ENCODE measurements at places on chromosomes 1 and 21.

DNA sequence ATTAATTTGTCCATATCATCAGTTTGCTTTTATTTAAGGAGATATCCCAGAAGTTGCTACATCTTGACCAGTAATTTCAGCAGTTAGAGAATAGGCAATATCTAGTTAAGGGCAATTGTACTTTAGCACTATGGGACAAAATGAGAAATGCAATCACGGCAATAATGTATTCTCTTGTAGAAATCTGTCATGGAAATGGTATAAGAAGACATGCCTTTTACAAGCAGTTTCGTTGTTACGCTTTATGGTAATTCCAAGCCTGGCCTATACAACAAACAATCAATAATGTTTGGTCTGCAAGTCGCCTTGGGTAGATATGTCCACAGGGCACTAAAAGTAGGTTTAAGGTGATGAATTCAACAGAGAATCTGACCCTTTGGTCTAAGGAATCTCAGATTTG is 1.2 kb upstream of the NOS1AP start:
- no peak for DNase-seq

DNA sequence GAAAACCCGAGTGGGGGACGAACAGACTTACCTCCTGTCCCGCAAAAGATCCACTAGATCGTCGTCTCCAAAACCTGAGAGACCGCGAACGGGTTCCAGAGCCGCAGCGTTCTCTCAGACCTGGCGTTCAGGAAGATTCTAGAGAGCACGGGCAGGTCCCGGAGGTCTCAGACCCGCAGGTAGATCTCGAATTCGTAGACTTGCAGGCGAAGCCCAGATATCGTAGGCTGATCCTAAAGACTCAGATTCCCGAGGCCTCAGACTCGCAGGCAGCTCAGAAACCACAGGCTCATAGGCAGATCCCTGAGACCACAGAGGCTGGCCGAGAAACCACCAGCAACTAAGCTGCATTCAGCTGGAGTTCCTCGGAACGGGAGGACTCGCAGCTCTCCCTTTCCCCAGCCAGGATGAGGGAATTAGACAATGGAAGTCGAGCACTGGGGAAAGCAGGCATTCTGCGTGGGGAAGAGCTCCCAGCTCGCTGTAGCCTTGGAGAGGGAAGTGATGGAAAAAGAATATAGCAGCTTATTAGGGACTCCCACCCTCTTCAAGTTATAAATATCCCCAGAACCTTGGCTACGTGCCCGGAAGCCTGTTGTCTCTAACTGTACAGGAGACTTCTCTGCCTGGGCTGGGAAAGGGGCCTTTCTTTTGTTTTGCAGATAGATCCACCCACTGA is at the start of gene ZNF436:
TSS of gene ZNF436 (minus strand) at position 502 of the 679 bp plus-strand sequence. CDS start 1,831 bp downstream, outside the sequence.
- DNase-seq = no peak

- no peak for DNase-seq
Measured at GRCh38 chr1:46379996-46380395, 14.1 kb upstream of the FAAH start.

DNA sequence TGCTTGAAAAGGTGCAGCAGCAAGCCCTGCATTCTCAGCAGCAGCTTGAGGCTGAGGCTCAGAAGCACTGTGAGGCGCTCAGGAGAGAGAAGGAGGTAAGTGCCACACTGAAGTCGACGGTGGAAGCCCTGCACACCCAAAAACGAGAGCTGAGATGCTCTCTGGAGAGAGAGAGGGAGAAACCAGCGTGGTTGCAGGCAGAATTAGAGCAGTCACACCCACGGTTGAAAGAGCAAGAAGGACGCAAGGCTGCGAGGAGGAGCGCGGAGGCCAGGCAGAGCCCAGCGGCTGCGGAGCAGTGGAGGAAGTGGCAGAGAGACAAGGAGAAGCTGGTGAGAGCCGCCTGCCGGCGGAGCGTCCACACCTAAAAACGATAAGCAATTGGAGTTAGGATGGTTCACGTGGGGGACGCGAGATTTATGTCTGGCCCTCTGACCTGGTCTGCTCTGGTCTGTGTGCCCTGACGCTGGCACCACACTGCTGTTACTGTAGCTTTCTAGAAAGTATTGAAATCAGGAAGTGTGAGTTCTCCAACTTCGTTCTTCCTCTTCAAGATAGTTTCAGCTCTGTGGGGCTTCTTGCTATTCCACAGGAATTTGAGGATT is 26.7 kb upstream of the DIP2A start:
- DNase-seq = no peak

DNA sequence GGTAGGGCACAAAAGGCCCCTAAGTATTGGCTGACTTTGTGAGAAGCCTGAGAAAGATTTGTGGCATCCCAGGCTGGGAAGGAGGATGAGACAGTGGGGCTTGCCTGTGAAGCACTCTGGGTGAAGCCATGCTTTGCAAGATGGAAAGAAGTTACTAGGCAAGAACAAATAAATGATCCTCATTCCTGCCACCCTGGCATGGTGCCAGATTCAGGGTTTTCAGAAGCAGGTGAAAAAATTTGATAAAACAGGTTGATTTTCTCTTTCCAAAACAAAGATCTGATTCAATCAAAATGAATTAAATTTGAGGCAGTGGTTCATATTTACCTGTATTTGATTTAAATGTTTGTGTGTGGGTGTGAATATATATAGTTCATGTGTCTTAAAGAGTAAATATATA is 386.9 kb upstream of the PROX1 start:
- no peak for DNase-seq

DNA sequence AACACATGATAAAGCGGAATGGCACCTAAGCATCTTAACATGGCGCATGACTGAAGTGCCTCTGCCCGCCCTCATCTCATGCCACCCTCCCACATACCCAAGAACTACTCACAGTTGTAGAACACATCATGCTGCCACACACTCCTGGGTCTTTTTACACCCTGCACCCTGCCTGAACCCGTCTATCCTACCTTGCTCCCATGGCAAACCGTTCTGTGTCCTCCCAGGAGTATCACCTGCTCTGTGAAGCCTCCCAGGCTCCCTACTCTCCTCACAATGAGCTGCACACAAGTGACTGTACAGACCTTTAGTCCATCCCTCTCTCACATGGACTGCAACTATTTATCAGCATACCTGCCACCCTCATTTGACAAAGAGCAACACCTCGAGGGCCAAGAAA is 144.0 kb downstream of the TGFBR3 start:
- DNase-seq = no peak

DNA sequence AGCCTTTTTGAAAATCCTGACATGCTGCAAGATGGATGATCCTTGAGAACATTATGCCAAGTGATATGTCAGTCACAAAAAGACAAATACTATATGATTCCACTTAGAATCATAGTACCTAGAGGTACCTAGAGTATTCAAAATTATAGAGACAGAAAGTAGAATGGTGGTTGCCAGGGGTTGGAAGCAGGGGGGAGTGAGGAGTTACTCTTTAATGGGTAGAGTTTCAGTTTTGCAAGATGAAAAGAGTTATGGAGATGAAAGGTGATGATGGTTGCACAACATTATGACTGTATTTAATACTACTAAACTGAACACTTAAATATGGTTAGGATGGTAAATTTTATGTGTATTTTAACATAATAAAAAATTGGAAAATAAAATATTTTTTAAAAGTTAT is 37.9 kb upstream of the PODN start:
- DNase-seq = no peak

GRCh38 chr21:31687108-31687507 is 27.6 kb downstream of the SOD1 start:
- DNase-seq = no peak

- no peak for DNase-seq
Measured at GRCh38 chr1:209659909-209660308, 7.7 kb upstream of the LAMB3 start.

DNA sequence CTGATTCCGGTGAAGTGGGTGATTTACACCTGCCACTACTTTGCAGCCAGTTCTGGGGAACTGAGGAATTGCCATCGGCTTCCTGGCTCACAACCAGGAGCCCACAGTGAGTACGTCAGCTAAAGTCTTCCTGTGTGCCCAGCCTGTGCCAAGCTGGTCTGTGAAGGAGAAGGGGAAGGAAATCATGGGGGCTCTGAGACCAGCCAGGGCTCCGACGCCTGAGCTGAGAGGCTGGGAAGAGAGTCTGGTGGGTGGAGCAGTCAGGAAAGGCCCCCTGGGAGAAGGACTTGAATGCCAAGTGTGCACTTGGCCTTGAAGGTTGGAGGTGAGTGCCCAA is 1.2 kb downstream of the LURAP1 start:
- no peak for DNase-seq

DNA sequence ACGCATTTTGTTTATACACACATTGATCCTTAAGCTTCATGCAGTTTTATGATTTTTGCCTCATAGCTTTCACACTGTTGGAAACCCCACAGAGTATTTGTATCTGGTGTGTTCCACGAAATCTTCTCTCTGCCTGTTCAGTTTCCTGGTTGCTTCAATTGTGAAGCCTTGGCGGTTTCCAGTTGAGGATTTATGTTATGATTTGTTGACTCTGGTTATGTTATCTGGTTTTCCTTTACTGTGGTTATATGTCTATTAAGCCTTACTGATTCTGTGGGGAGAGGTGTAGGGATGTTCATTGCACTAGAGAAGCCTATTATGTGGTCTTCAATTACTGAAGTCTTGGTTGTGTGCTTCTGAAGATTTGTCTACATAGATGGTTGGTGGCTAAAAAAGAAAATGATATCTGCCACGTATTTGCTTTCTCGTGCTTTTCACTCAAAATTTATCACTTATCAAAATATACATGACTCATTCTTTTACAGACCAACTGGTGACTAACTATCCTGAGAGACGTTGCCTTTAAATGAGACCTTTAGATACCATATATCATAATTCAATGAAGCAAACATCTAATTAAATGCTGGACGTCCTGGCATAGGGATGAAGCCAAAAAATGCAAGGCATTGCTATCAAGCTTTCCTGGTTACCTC is 488.0 kb upstream of the B3GALT2 start:
- DNase-seq = no peak

GRCh38 chr1:232629250-232630046 is 485 bp downstream of the SIPA1L2 start:
- peak; percentile 11 for DNase-seq

GRCh38 chr1:38090796-38091195 is 44.2 kb upstream of the POU3F1 start:
- DNase-seq = no peak

- DNase-seq = no peak
Measured at GRCh38 chr1:46820560-46821060, 21.8 kb downstream of the CYP4B1 start.

GRCh38 chr1:24364975-24365678 is 46.0 kb downstream of the GRHL3 start:
- peak; percentile 46 for DNase-seq

DNA sequence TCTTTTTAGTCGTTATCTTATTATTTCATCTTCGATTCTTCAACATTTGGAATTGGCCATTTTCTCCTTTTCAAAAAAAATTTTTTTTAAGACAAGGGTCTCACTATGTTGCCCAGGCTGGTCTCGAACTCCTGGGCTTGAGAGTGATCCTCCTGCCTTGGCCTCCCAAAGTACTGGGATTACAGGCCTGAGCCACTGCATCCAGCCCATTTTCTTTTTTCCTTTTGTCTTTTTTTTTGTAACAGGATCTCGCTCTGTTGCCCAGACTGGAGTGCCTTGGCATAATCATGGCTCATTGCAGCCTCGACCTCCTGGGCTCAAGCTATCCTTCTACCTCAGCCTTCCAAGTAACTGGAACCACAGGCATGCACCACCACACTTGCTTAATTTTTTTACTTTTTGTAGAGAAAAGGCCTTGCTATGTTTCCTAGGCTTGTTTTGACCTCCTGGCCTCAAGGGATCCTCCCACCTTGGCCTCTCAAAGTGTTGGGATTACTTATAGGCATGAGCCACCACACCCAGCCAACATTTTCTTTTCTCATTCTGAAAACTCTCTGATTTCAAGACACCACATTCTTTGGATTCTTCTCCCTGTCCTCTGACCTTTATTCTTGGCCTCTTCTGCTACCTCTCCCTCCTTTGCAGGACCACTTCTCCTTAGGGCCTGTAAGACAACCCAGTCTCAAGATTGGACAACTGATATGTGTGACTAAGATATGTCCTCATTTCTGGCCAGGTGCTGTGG is 6.0 kb upstream of the MAP1LC3C start:
- no peak for DNase-seq

Measured in erythroblast (primary cell).